ENCODE measurements at places on chromosomes 16 and 17.

DNA sequence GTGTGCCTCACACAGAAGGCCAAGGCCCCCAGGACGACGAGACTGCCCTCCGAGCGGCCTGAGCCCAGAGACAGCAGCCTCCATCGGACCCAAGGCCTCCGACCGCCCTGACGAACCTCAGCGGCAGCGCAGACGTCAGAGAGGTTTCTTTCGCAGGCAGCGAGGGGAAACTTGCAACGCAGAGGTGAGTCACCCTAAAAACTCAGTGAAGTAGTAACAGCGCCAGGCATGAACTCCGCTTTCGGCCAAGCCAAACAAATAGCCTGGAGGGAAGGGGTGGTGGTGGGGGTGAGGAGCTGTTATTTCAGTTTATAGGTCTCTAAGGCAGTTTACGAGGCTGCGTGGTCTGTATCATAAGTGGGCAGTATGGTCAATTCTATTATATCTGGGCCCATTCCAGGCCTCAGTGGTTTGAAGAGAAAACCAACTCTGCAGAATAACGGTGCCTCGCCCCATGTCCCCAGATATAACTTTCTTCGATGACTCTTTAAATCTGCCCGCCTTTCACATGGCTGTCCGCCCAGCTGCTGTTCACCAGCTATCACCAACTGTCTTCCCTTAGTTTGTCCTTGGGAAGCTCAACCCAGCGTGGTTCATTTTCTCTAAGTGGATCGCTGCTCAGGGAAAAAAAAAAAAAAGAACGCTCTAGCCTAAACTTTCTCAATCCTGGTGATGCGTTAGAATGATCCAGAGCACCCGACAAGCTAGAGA lies 43.5 kb upstream of the FOXF1 start:
- DNase-seq = no peak

- no peak for DNase-seq
These were observed 6.2 kb upstream of the ZFHX3 start for GRCh38 chr16:73054125-73054484.

DNA sequence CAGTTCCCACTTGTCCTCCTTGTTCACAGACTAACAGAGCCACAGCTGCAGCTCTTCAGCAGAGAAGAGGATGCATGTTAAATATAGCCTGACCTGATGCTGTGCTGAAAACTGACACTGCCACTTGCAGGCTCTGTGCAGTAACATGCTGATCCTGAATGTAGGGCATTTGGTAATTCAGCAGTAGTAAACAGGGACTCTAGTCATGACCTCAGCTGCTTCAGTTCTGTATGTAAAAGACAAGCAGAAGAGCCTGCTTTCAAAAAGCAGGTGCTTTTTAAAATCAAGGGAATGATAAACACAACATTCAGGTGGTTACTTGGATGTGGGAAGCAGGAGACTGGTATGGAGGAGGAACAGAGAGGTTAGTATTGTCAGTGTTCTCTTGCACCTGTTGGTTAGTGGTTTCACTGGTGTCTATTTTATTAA lies 33.8 kb downstream of the ESRP2 start:
- no peak for DNase-seq

DNA sequence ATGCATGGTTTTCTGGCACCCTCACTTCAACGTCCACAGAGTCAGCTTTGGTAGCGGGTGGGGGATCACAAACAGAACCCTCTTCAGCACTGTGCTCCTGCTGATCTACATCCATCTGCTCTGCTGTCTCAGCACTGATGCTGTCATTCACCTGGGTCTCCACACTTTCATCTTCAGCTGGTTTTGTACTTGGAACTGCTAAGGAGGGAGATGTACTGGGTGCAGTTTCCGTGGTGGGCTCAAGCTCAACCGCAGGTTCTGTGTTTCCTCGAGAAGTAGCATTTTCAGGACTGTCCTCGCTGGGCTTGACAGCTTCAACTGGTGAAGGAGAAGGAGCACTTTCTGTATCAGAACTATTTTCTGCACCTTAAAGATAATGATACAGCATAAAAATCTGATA lies 101.8 kb downstream of the TTC19 start:
- DNase-seq = no peak

DNA sequence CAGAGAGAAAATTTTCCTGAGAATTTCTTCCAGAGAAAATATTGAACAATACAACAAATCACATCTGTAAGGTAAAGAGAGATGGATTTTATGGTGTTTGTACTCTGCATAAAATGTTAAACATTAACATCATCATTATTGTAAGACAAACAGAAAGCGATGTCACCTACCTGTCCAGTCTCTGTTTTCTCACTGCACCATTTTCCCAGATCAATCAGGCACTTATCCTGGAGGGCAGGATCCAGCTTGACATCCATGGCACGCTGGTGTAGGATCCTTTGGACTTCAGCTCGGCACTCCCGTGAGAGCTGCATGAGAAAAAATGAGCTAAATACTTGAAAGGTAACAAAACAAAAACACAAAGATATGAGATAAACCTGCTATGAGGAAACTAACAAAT lies 55.9 kb upstream of the CLEC18B start:
- no peak for DNase-seq

DNA sequence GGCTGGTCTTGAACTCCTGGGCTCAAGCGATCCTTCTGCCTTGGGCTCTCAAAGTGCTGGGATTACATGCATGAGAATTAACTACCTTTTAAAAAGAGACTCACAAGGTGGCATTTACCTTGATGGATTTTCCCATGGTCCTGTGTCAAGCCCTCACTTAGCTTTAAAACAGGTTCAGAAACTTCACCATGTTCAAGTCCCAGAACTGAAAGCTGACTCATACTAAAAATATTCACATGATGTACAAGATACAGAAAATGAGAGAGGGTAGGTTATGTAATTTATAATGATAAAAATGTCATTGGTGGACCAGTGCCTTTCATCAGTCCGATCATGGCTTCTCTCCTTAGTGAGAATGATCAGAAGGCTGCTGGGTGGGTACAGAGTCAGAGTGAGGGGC lies 4.3 kb upstream of the AKAP1 start:
- no peak for DNase-seq

- DNase-seq = no peak
These were observed 11.4 kb upstream of the KREMEN2 start for GRCh38 chr16:2952679-2953078.

GRCh38 chr17:56939869-56940484 lies 20.9 kb downstream of the COIL start:
- DNase-seq = no peak

DNA sequence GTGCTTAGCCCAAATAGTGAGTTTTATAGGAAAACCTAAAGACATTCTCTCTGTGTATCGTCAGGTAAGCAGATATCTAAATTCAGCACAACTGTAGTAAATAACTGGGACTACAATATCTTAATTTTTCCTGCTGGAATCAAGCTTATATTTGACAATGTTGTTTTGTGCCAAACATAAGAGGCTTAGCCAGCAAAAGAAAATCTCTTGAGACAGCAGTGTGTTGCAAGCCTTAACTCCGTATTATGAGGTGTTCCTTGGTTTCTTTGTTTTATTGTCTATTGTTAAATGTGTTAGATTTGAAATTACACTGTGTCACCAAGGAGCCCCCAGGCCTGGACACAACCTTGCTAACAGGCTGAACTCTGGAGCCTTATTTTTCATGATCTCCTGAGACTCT lies 1570.6 kb upstream of the GOT2 start:
- no peak for DNase-seq

DNA sequence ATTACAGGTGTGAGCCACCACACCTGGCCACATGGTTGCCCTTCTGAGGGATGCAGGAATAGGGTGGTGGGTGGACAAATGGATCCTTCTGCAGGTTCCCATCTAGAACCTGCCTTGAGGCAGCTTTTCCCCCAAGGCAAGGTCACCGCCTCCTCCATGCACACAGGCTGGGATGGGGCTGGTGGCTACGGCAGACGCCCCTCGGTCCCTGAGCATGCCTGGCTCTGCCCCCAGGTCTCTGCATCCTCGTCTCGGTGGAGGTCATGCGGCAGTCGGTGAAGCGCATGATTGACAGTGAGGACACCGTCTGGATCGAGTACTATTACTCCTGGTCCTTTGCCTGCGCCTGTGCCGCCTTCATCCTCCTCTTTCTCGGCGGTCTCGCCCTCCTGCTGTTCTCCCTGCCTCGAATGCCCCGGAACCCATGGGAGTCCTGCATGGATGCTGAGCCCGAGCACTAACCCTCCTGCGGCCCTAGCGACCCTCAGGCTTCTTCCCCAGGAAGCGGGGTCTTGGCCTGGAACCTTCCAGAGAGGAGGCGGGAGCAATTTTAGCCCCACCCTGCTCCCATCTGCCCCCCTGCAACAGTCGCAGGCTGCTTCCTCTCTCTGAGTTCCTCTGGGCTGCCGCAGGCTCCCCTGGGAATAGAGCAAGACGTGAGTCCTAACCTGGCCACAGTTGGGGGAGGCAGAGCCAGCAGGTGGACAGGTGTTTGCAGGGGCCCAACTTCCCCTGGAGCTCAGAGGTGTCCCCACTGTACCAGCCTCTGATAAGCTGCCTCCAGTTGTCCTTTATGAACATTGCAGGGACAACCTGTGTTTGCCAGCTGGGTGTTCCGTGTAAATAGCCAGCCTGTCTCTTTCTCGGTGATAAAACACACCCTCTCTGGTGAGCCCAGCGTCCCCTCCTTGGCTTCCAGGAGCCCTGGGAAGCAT lies 11.7 kb downstream of the CACNG1 start:
- no peak for DNase-seq

DNA sequence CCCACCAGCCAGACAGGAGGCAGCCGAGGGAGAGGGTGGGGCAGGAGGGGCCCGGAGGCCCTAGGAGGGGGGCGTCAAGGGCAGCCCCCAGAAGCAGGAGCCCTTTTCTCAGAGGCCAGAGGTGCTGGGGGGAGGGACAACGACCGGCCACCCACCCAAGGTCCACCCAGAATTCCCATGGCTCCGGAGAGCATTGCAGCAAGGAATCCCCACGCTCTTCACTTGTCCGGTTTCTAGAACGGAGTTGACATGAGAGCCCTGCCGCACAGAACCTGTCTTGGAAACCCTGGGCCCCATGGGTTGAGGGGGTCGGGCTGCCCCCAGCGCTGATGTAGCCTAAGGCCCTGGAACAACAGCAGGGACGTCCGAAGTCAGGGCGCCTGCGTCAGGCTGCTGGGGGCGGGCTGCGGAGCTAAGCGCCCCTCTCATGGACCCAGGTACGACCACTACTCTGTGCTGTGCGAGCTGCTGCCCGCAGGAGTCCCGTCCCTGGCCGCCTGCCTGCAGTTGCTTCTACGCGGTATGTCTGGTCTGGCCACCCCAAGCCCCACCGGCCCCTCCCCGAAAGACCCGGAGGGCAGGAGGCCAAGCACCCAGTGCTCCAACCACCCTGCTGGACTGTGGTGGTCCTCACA lies 11.2 kb downstream of the CYBC1 start:
- DNase-seq = no peak

DNA sequence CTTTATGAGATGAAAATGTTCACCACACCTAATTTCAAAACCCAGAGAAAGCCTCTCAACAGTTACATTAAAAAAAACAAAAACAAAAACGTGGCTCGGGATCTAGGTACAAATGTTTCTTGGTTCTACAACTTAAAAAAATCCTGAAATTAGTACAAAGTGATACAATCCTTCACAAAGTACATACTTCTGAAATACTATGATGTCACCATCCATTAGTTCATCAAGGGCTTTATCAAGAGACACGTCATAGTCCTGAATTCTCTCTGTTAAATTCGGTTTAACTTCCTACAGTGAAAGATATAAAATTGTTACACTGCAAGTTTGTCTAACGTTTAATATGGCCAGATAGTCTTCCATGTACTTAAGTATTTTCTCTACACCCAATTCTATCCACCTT lies 18.2 kb downstream of the LITAFD start:
- no peak for DNase-seq

DNA sequence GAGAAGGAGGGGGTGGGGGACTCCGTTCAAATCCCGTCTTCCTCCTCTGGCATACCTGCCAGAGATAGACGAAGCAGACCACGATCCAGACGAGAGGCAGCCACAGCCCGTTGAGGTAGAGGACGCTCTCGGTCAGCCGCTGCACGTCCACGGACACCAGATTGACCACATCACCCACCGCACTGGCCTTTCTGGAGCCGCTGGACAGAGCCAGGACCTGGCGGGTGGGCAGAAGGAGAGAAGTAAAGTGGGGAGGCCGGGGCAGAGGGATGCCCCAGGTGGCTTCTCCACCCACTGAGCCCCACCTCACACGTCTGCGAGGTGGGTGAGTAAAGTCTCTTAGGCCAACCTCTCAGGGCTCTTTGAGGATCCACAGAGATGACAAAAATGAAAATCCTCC lies 25.3 kb downstream of the ABCC6 start:
- no peak for DNase-seq

DNA sequence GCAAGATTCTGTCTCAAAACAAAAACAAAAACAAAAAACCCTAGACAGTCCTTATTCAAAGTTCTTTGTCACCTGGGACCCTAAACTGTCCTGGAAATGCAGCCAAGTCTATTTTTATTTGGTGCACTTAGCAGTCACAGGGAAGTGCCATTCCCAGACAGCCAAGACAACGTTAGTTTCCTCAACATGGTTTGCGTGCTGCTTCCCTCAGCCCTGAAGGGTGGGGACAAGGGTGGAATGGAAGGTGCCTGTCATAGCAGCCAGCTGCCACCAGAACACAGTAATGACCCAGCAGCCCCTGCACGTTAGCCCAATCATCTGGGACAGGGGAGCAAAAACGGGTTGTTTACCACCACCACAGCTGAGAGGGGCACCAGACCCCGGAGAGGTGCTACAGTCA lies 16.9 kb downstream of the CREBBP start:
- no peak for DNase-seq

DNA sequence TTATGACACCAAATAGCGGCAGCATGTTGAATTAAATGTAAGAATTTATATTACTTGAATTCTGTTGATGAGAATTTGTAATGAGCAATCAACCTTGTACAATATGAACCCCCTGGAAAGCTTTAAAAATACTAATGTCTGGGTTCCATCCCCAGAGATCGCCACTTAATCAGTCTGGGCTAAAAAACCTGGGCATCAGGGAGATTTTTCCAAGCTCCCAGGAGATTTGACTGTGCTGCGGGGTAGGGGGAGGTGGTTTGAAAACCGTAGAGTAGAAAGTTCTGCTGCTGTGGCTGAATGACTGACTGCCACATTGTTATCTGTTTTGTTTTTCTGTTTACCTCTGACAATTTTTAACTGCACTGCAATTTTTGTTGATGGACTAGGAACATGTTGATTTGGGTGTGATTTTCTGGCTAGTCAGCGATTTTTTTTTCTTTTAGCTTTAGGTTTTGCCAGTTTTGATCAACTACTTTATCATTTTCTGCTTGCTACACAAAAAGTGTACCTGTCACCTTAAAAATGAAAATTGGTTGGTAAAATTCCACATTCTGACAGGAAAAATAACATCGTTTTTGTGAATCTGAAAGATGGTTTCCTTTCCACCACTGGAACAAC lies 79.3 kb downstream of the PCTP start:
- DNase-seq = no peak

DNA sequence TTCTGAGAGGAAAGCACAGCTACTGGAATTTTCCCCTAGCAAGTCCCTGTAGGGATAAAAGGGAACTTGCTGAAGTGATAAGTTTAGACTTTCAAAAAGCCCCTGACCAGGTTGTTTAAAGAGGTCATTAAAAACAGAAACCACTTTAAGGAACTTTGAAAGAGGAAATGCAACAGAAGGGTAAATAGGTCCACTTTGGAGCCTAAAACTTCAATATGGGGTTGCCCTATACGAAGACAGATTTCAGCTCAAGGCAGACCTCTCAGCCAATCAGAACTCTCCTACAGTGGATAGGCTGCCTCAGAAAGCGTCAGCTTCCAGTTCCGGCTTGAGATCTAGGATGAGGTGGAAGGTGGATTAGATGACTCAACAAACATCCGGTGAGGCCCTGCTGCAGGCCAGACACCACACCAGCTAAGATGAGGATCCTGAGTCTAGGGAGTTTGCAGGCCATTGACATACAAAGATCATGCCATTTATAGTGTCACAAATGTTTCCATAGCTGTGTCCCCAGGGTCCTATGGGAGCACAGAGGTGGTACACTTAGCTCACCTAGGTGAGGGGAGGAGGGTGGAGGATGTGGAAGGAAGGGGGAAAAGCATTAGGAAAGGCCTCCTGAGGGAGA lies 7.9 kb upstream of the MFSD6L start:
- no peak for DNase-seq
